ENCODE measurements at places on chromosomes 5 and 9.

- no peak for DNase-seq
These were observed 13.2 kb downstream of the PDE8B start for GRCh38 chr5:77223653-77224052.

GRCh38 chr5:72482046-72482445 lies 25.2 kb downstream of the ZNF366 start:
- no peak for DNase-seq

GRCh38 chr5:5886812-5887486 lies 464.5 kb downstream of the ICE1 start:
- DNase-seq, result no peak

DNA sequence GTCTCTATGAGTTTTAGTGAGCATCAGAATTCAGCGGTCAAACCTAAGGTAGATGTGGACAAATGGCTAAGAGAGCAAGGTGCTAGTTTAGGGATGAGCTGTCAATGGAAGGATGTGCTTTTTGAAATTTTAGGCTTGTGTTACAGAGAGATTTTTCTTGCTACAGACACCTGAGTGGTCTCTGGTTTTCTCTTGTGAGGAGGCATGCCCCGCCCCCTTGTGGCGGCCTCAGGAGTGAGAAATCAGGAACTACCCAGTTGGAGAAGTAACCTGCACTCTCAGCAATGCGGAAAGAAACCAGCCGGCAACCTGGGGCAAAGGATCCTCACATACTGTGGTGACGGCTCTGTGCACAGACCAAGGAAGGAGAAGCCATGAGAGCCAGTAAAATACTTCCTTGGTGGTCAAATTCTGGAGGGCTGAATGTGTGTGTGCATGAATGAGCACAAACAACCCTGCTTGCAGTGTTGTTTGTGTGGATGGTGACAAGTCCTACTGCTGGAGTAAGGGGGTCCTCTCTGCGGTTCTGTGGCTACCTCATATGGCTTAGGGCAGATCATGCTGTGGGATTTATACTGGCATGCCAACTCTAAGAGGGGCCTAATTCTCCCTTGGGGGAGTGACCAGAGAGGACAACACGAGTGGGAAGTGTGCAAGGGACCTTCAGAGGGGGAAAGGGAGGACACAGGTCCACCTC lies 16.7 kb upstream of the HSD17B4 start:
- DNase-seq, result peak; percentile 34

- peak; percentile 49 for DNase-seq
These were observed 137.6 kb downstream of the SUSD1 start for GRCh38 chr9:112037281-112038016.

- DNase-seq, result no peak
These were observed 149.9 kb downstream of the ARSB start for GRCh38 chr5:78835176-78835575.

- DNase-seq, result no peak
These were observed 87.8 kb upstream of the RGS7BP start for GRCh38 chr5:64418013-64418412.

- DNase-seq, result no peak
These were observed 276.8 kb downstream of the MCTP1 start for GRCh38 chr5:95007921-95008597.

DNA sequence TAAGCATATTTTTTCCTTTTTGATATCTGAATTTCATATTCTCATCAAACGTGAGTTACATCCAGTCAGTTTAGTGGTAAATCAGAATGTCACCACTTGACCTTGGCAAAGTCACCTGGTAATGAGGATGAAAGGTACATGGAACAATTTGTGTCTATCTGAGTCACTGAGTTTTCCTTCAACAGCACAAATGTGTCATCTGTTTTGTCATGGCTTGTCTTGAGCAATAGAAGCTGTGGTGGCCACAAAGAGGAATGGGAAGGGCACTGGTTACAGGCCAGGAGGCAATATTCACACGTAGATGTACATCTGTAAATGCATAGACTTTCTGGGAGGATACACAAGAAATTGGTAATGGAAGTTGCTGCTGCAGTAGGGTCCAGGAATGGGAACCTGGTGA lies 8.4 kb upstream of the ZNF474 start:
- DNase-seq, result no peak

GRCh38 chr9:109906766-109907382 lies 126.9 kb downstream of the PALM2AKAP2 start:
- no peak for DNase-seq

DNA sequence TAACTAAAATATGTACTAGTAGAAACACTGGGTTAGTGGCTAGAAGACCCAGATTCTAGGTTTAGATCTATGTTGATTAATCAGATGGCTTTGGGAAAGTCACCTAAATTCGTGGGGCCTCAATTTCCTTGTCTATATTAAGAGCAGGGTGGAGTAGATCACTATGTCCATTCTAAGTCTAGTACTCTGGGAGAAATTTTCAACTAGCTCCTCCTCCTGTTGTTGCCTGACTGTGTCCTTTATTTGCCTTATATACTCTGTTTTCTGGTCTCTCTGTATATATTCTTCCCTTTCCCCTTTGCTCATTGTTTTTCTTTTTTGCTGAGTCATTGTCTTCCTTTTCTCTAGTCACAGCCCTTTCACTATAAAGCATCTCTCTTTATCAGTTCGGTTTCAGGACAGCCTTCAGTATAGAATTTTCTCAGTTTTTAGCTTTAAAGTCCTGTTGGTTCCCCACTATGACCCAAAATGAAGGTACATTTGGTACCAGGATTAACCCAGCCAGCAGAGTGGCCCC lies 44.5 kb upstream of the CDH6 start:
- no peak for DNase-seq

GRCh38 chr9:80320480-80320879 lies 748.7 kb downstream of the TLE4 start:
- DNase-seq, result no peak

DNA sequence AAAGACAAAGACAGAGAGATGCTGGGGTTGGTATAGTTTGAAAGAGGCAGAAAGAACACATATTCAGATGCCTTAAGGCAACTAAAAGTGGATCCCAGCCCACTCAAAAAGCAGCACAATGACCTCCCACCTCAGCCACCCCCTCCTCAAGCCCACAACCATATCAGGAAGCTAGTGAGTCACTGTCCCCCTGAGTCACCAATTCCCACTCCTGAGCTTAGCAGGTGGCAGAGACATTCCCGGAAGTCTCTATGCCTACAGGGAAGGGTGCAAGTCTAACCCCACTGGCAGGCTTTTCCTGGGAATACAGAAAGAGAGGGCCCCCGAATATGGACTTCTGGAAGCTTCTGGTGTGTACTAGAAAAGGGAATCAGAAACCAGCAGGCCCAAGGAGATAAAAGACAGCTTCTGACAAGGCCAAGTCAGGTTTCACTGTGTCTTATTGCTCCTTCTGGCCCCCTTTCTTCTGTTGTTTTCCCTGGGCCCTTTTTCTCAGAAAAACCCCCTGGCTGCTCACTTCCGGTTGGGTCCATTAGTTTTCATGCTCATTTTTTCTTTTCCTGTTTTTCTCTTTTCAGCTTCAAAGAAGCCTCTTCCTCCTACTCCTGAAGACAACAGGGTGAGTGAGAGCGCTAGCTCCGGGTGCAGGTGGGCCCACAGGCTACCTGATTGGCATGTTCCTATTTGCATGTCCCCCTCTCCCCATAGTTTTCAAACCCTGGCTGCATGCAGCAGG lies 36.8 kb downstream of the ITK start:
- DNase-seq, result no peak

- DNase-seq, result no peak
These were observed 95.7 kb downstream of the KCNT1 start for GRCh38 chr9:135797507-135798262.

DNA sequence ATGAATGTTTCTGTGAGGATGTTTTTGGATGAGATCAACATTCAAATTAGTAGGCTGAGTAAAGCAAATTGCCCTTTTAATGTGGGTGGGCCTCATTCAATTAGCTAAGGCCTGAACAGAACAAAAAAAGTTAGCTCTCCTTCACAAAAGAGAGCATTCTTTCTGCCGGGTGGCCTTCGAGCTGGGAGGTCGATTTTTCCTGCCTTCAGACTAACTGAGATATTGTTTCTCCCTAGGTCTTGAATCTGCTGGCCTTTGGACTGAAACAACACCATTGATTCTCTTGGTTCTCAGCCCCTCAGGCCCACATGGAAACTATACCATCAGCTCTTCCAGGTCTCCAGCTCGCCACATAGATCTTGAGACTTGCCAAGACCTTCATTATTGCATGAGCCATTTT lies 29.1 kb upstream of the FREM1 start:
- DNase-seq, result no peak

DNA sequence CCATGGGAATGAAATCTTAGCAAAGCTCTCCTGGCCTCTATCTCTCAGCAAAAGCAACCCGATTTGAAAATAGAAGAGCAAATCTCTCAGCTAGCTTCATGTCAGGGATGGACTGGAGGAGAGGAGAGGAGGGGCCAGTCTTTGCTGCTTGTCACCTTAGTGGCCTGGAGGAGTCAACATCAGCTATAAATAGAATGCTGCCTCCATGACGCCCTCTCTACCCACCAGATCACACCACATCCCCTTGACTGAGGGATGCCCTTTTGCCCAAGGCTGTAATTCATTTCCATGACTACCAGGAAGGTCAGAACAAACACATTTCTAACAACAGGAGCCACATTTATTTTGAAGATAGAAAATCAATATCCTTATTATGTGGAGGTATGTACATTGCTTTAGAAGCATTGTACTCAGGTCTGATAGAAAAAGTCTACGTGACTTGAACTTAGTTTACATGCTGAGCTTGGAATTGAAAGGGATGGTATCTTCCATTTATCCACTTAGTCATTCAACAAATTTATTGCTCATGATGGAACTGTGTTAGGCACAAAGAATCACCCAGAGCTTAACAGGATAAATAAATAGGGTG lies 92.4 kb upstream of the LIFR start:
- DNase-seq, result no peak

DNA sequence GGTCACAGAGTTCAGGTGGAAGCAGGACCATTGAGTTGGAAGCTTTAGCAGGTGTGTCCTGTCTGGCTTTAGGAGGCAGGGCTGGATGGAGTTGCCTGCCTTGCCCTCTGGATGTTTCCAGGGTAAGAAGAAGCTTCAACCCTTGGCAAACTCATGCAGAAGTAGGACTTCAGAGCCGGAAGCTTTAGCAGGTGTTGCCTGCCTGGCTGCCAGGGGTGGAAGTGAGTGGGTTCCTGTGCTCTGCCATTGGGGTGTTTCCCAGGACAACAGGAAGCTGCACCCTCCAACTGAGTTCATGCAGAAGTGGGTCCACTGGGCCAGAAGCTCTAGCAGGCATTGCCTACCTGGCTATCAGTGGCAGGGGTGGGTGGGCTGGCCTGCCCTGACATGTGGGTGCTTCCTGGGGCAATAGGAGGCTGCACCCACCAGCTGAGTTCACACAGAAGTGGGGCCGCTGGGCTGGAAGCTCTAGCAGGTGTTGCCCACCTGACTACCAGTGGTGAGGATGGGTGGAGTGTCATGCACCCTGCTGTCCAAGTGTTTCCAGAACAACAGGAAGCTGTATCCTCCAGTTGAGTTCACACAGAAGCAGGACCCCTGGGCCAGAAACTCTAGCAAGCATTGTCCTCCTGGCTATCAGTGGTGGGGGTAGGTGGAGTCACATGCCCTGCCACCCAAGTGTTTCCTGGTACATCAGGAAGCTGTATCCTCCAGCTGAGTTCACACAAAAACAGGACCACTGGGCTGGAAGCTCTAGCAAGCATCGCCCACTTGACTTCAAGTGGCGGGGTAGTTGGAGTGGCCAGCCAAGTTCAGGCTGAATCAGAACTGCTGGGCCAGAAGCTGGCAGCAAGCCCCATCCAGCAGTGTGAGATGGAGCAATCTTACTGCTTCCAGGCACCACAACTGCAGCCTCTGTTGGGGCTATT lies 24.6 kb downstream of the LOX start:
- DNase-seq, result no peak

DNA sequence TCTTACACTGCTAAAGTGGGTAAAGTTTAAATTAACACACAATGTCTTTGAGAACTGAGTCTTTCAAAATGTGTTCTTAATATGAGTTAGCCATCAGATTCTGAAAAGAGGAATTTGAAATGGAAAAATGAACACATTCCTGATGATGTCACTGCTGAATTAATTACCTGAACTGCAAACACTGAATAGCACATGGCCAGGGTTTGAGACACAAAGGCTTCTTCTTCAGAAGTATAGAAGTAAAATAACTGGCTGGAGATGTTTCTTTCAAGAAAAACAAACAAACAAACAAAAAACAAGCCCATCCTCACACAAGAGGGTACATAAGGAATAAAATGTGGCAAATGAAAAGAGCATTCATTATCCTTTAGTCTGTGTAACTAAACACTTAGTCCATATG lies 7.1 kb downstream of the GLIS3 start:
- DNase-seq, result no peak

- DNase-seq, result no peak
These were observed 97.1 kb downstream of the ZNF618 start for GRCh38 chr9:113973226-113973625.

- no peak for DNase-seq
These were observed 1.1 kb upstream of the ADAMTS2 start for GRCh38 chr5:179346401-179346800.

DNA sequence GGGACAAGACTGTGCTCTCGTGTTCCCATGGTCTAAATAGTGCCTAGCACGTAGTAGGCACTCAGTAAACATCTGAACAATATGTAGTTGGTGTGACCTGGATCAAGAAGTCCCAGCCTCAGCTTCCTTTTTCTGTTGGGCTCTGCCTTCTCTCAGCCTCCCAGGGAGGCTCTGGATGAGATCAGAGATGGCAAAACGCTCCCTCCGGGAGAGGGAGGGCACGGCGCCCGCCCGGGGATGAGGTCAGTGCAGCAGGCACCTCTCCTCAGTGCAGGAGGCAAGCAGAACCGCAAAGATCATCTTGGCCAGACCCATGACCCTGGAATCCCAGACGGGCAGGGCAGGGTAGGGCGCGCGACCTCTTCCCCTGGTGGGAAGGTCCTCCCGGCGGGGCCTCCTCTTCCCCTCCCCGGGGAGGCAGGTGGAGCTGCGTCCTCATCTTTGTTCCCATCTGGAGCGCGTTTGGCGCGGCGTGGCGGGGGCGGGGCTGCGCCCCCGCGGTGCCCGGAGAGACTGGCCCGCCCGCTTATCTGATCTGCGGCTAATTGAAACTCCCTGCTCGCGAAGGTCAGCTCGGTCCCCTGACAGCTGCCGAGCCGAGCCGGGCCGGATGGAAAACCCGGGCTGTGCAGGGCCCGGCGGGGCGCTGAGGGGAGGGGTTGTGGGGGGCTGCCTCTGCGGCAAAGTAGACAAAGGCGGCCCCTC lies 60.9 kb downstream of the CXXC5 start:
- peak; percentile 35 for DNase-seq

DNA sequence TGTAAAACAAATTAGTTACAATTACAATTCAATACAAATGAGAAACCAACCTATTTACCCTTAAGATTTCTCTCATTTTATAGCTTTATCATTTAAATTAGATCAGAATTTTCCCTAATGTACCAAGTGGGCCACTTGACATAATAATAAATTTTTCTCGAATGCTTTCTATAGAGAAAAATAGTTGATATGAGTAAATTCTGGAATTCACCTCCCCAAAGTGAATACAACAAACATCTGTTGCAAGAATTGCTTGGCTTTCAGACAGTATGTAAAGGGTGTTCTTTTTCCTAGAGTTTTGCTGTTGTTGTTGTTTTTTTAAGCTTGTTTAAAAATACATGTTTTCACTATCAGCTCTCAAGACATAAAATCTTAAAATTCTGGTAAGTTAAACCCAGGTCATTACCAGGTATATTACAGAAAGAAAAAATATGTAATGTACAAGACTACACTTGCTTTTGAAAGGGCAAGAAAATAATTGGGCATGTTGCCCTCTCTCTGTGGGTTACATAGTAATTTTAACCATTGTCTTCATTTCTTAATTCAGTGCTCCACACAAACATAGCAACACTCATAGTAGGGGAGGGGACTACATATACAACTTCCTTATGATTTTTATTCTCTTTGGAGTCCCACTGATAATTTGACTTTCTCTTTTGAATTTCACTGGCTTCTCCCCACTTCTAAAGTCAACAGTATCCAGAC lies 200.6 kb downstream of the ARL15 start:
- no peak for DNase-seq

- DNase-seq, result no peak
These were observed 785.4 kb downstream of the NR2F1-AS1 start for GRCh38 chr5:92795633-92796032.
